ENCODE measurements at places on chromosomes 16 and 17.

- peak; percentile 72 for DNase-seq
These were observed at the start of gene TLK2 for GRCh38 chr17:62478424-62478879. Gene TLK2 (plus strand): TSS chr17:62478825. CDS start chr17:62481126, 2,301 bp downstream.

- DNase-seq: no peak
These were observed 414.3 kb downstream of the RBFOX1 start for GRCh38 chr16:7746941-7747340.

DNA sequence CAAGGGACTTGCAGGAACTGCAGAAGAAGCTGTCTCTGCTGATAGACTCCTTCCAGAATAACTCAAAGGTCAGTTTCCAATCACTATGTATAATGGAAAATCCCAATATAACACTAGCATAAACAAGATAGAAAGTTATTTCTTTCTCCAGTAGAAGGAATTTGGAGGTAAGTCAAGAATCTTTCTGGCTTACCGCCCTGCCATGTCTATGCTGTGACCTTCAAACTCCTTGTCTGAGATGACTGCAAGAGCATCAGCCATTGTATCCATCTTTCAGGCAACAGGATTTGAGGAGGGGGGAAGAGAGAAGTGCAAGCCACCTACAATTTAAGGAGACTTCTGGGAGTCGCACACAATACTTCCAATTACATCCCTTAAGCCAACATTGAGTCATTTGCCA is 2.7 kb downstream of the LDAF1 start:
- no peak for DNase-seq

DNA sequence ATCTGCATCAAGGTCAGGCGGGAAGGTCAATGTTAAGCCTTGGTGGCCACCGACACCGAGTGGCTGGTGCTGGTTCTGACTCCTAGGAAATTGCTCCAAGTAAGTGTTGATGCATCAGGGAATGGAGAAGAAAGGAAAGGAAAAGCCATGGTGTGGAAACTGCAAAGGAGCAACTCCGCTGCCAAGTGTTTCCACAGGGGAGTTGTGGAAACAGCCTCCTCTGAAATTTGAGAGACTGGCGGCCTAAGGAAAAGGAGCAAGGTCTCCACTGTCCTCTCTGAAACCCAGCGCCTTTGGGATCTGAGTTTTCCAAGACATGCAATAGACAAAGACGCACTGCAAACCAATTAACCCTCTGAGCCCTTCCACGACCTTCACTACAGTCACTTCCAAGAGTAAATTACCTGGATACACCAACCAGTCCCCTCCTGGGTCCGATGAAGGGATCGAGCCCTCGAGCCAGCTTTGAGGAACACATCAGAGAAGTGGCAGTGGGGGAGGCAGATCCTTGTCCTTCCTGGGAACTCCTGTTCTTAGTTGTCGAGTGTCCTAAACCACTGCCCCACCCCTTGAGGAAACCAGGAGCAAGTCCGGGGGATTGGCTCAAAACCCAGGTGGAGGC is 51.1 kb downstream of the SRL start:
- no peak for DNase-seq

GRCh38 chr17:78279360-78279990 is 48.0 kb downstream of the TMEM235 start:
- DNase-seq: no peak
